Activated CD4-positive, alpha-beta memory T cell treated with anti-CD3 and anti-CD28 coated beads for 36 hours (primary cell): ENCODE measurements at places on chromosomes 1 and 21. TPM values are rescaled to one million over a fixed set of nuclear protein-coding genes. Genes with fewer than 3 reads are reported as not detected.

The GJA5 gene
- total RNA-seq = not detected

The CD53 gene
- 246 TPM for total RNA-seq

The CD1D gene
- not detected for total RNA-seq

The MSH4 gene
- 0.12 TPM for total RNA-seq

The GSTM1 gene
- not detected for total RNA-seq

DNA sequence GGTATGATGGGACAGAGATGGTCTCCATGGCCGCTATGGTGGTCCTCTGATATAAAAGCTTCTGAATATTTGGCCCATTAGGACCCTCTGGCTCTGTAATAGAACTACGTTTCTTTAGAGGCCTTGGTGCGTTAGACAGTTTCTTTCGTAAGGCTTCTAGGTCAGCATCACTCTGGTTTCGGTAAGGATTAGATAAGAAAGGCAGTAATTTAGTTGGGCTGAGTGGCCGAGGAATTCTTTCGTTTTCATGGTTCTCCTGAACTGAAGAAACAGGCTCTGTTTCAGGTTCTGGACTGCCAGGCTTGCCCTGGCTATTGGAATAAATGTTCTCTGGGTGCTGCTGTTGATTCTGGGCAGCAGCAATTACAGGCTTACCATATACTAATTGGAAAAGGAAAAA lies 49.5 kb downstream of the TP53BP2 start:
- peaks cover 45% of the 10 kb centered on the region for H3K36me3 ChIP-seq
- no peaks in the 10 kb centered on the region for H3K27me3 ChIP-seq
- H3K27ac ChIP-seq = no peak overlapping the region

DNA sequence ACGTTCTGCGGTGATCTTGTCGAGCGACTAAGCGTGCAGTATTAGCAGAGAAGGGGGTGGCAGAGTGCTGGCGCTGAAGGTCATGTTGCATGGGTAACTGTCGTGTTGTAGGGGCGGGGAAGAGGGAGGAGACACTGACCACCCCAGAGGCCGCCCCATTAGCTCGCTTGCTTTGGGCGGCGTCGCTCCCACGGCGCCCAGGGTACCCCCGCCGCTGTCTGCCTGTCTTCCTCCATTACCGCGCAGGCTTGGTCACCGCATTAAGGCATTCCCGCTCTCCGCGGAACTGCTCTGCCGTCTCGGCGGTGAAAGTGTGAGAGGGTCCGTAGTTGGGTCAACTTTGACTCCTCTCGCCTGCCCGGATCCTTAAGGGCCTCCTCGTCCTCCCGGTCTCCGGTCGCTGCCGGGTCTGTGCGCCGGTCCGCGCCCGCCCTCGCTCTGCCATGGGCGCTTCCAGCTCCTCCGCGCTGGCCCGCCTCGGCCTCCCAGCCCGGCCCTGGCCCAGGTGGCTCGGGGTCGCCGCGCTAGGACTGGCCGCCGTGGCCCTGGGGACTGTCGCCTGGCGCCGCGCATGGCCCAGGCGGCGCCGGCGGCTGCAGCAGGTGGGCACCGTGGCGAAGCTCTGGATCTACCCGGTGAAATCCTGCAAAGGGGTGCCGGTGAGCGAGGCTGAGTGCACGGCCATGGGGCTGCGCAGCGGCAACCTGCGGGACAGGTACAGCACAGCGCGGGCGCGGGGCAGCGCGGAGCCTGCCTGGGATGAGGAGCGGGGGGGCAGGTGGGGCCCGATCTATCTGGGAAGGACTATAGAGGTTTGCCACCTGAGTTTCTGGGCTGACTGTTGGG lies at the start of gene MTARC2:
Gene MTARC2, plus strand, starts transcription at position 234 of the 846 bp plus-strand sequence. Its CDS starts 210 bp downstream, at position 444.
- H3K36me3 ChIP-seq = no peaks in the 10 kb centered on the region
- H3K27ac ChIP-seq = no peak within 1 kb of the TSS
- DNase-seq = peak; percentile 14
- peaks cover 58% of the 10 kb centered on the region for H3K27me3 ChIP-seq
- H3K4me1 ChIP-seq = peaks cover 4% of the 10 kb centered on the region
- peak within 1 kb of the TSS; percentile 53 for H3K4me3 ChIP-seq

- H3K27ac ChIP-seq = no peak overlapping the region
- no peak for DNase-seq
- H3K4me1 ChIP-seq = no peaks in the 10 kb centered on the region
- no peak overlapping the region for H3K4me3 ChIP-seq
- no peaks in the 10 kb centered on the region for H3K36me3 ChIP-seq
Observed at GRCh38 chr1:244212219-244212618, 161.1 kb downstream of the ZBTB18 start.

DNA sequence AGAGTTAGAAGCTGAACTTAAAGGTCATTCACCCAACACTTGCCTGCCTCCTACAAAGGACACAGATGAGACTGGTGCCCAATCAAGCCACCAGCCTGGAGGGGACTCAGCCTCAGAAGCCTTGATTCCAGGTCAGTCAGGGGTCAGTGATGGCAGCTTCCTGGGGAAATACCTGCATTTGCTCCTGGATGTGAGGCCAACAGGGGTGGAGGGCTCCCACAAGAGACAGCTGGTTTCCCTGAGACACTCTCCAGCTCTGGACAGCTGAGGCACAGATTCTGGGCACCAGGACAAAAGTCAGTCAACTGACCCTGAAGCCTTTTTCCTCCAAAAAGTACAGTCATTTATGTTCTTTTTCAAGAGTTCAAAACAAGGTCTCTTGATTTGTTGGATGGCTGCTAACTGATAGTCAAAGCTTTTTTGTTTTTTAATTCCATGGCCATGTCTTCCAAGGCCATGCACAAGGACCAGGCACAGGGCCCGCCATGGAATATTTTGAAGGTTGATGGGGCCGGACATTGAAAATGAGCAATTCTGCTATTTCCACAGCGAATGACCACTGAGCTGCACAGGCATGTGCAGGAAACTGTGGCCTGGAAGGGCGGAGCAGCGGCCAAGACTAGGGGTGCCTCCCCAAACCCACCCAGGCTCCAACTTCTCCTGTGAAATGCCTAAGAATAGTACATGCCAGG lies 1.8 kb downstream of the C2CD2 start:
- DNase-seq = no peak
- no peak overlapping the region for H3K4me3 ChIP-seq
- peaks cover 7% of the 10 kb centered on the region for H3K4me1 ChIP-seq
- no peak overlapping the region for H3K27ac ChIP-seq
- H3K27me3 ChIP-seq = peaks cover 12% of the 10 kb centered on the region

DNA sequence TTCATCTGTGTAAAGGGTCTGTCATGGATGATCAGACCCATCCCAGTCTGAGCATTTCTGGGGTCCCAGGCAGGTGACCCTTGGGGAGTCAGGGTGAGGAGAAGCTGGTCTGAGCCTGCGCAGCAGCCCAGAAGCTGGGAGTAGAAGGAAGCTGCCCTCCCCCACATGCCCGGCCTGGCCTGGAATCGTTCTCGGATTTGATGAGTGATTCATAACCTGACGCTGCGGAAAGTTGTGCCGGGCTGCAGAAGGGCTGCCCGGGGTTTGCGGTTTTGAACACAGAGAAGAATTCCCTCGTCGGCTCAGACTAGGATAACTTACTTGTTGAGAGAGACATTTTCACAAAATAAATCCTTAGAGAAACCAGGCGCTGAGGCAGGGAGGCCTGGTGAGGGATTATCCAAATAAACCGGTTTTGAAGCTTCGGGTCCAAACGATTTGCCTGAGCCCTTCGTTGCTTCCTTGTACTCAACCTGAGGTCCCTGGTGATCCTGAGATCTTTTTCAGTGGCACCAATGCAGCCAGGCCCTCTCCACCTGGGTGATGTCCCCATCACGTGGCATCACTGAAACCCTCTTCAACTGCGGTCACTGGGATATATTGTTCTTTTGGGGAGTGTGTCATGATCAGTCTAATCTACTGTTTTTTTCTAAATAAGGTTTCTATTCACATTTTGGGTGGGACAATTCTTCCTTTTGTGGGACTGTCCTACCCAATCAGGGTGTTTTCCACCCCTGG lies 29.2 kb downstream of the EPHB2 start:
- H3K4me3 ChIP-seq = no peak overlapping the region
- H3K27me3 ChIP-seq = peaks cover 9% of the 10 kb centered on the region
- H3K36me3 ChIP-seq = no peaks in the 10 kb centered on the region
- H3K27ac ChIP-seq = no peak overlapping the region
- DNase-seq = no peak
- no peaks in the 10 kb centered on the region for H3K4me1 ChIP-seq

DNA sequence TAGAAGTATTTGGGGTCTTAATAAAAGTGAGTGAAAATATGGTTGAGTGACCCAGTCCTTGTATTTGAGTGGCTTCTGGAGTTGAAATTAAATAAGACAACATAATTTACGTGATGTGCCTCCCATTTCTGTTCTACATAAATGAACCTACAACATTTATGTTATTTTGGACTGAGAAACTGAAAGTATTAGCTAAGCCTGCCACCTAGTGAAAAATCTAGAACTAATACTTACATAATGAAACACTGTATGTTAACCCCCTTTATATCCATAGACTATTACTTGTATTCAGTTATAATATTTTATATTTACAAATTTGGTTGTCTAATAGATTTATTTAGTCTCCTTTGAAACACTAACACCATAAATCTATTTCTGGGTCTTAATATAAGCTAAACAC lies 298.9 kb downstream of the KCNT2 start:
- H3K36me3 ChIP-seq = no peaks in the 10 kb centered on the region
- H3K27me3 ChIP-seq = no peaks in the 10 kb centered on the region
- H3K4me3 ChIP-seq = no peak overlapping the region
- no peaks in the 10 kb centered on the region for H3K4me1 ChIP-seq
- H3K27ac ChIP-seq = no peak overlapping the region

DNA sequence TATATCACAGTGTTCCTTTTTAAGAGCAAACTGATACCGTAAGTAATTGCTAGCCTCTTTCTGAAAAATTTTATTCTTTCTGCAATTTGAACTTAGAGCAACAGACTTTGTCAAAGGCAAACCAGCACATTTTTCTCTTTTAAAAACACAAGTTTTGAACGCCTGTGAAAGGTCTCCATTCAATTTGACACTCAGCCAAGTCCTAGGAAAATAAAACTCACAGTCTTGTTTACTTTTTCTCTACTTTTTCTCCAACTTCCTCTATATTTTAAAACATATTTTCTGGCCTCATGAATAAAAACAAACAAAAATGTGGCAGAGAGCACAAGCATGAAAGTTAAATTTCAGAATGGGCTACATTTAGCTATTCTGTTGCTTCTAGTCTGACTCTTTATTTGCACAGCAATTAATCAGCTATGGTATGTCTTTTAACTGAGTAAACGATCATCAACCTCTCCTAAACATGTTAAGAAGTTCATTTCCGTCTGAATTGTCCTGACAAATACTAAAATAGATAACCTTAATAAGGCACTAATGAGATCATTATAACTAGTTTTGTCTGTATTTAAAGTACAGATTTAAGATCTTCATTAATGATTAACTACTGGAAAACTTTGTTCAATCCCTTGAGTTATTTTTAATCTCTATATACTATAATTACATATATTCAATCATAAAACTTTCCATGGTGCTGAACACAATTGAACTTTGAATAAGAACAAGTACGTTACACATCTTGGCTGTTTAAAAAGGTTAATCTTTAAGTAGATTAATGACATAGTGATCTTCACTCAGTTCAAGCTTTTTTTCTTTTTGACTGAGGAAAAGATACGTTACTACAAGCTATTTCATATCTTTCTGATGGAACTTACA lies 550.6 kb downstream of the PTBP2 start:
- no peak overlapping the region for H3K27ac ChIP-seq
- H3K4me3 ChIP-seq = no peak overlapping the region
- H3K4me1 ChIP-seq = no peaks in the 10 kb centered on the region
- no peak for DNase-seq
- H3K27me3 ChIP-seq = no peaks in the 10 kb centered on the region

DNA sequence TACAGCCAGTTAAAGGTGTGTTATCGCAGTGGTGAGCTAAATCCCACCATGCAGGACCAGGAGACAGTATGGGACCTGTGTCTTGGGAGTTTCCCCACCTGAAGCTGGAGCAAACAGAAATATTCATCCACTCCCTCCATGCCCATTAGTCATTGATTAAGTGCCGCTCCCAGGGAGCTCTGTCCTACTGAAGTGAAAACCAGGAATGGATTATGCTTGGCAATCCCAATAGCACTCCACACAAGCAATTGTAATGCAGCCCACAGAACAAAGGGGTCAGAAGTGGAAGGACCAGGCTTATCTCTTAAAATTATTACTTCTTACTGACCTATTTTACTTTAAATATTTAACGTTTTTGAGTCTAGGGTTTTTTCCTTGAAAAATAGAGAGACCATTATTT lies 1005.4 kb downstream of the ADGRL2 start:
- H3K4me1 ChIP-seq = no peaks in the 10 kb centered on the region
- H3K27me3 ChIP-seq = no peaks in the 10 kb centered on the region
- no peaks in the 10 kb centered on the region for H3K36me3 ChIP-seq
- DNase-seq = no peak

DNA sequence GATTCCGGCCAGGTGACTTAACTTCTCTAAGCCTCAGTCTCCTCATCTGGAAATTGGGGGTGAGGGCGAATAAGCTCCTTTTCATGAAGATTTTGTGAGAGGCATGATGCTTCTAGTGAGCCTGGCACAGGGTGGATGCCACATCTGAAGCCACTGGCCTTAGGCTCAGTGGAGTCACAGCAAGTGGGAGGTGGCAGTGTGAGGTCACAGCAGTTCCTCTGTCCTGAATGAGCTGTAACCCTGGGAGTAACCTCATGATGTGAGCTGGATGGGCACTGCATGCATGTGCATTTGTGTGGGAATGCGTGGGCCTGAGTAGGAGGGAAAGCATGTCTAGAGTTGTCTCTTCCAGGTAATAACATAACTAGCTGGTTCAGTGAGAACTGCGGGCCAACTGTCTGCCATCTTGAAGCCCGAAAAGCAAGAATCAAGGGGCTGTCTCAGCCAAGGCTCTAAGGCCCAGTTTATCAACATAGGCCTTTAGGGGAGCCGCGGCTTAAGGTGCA lies 27.0 kb upstream of the HTR1D start:
- H3K4me3 ChIP-seq = no peak overlapping the region
- DNase-seq = no peak
- no peaks in the 10 kb centered on the region for H3K4me1 ChIP-seq
- no peaks in the 10 kb centered on the region for H3K27me3 ChIP-seq
- no peak overlapping the region for H3K27ac ChIP-seq

GRCh38 chr1:182329471-182329870 lies 62.1 kb downstream of the GLUL start:
- no peak for DNase-seq
- H3K4me3 ChIP-seq = no peak overlapping the region
- no peaks in the 10 kb centered on the region for H3K36me3 ChIP-seq
- H3K27ac ChIP-seq = no peak overlapping the region
- H3K4me1 ChIP-seq = no peaks in the 10 kb centered on the region
